ENCODE measurements at places on chromosomes 6 and 20.

DNA sequence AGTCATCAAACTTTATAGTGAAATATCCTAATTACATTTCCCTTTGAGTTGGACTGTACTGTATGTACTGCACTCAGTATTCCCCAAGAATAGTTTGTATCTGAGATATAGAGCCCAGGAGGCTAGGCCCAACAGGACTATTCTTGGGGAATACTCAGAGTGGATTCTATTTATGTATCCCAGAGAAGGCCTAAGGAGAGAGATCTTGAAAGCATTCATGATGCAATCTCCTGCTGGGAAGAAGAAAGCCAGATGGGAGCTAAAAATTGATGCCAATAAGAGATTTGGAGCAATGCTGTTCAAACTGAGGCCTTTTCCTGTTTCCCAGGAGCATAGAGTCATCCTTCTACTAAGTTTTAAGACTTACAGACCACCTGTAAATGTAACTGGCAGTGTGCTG is 452.1 kb upstream of the PLCB4 start:
- DNase-seq, result no peak

DNA sequence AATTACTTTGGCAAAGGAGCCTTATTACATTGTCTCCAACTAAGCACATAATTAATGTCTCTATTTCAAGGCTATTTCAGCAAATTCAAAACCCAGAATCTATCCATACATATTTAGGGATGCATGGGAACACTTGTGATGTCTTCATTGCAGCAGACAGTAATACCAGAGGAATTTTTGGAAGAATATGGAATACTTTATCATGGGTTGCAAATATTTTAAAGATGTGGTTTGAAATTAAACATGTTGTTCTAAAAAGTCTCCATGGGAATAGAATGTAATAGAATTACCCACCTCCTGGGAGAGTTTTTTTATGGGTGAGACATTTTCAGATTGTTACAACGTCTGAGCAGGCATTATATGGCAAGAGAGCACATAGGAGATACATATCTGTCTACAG is 170.8 kb downstream of the KCNQ5 start:
- DNase-seq, result no peak

DNA sequence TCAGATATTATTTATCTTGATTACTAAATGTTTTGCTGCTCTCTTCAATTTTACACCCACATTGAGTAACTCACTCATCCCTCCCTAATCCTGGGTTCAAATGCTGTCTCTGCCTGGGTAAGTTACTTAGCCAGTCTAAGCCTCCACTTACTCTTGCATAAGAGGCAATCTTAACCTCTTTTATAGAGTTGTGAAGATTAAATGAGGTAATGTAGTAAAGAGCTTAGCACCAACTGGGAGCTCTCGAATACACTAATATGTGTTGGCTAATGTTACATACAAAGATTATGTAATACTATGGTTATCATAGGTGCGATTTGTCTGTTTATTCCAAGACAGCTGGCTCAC is 134.4 kb upstream of the STMND1 start:
- no peak for DNase-seq

- no peak for DNase-seq
Observed at GRCh38 chr6:105609375-105609991, 206.6 kb upstream of the PREP start.

GRCh38 chr6:48069280-48069679 is 41.7 kb downstream of the PTCHD4 start:
- no peak for DNase-seq

DNA sequence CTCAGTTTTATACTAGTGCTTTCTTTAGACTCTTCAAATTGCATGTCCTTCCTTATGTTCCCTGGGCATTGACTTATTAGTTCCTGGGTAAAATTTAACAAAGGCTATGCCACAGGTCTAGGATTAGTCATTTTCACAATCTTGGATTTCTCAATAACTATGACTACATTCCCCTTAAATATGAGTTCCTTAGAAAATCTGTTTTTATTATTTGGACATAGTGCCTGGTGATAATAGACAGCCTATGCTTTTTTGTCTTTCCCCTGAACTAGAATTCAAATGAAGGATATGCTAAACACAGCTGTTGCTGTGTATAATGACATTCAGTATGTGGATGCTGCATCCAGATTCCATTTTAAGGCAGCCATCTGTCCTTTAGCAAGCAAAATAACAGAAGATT is 1252.8 kb upstream of the GJE1 start:
- DNase-seq, result no peak
